ENCODE measurements at places on chromosomes 11 and 22. TPM values are rescaled to one million over a fixed set of nuclear protein-coding genes. Genes with fewer than 3 reads are reported as not detected.

The OR8D1 gene
- total RNA-seq = not detected

The PANX2 gene
- total RNA-seq = under 0.01 TPM

The TMA7B gene
- total RNA-seq = not detected

The RIMBP3C gene
- not detected for total RNA-seq

The GLYATL1 gene
- 1.2 TPM for total RNA-seq

The MUC5AC gene
- not detected for total RNA-seq

The HSPB2 gene
- not detected for total RNA-seq

The RASSF10 gene
- not detected for total RNA-seq

The OR5T2 gene
- total RNA-seq = not detected

The CAVIN3 gene
- total RNA-seq = 515 TPM

The SRPRA gene
- 181 TPM for total RNA-seq

The OR52N4 gene
- not detected for total RNA-seq

The TNNI2 gene
- not detected for total RNA-seq

The ANGPTL5 gene
- not detected for total RNA-seq

The GAS2 gene
- 0.53 TPM for total RNA-seq

The OR4D11 gene
- total RNA-seq = not detected

The DERL3 gene
- 2.3 TPM for total RNA-seq

The WEE1 gene
- total RNA-seq = 20.4 TPM

The SCGB1D2 gene
- total RNA-seq = not detected

The P2RX6 gene
- not detected for total RNA-seq

The DEPDC7 gene
- total RNA-seq = 8.9 TPM

The TEAD1 gene
- total RNA-seq = 63.6 TPM

The MRGPRX4 gene
- not detected for total RNA-seq

The UPB1 gene
- not detected for total RNA-seq

The NUMA1 gene
- 124 TPM for total RNA-seq

The MMP11 gene
- total RNA-seq = 7.4 TPM

The RIMBP3B gene
- not detected for total RNA-seq
